Stimulated activated CD8-positive, alpha-beta memory T cell treated with anti-CD3 and anti-CD28 coated beads, Interleukin-4, amount 100 ng/mL, for 48 hours (primary cell): ENCODE measurements at places on chromosomes 7 and 10.

GRCh38 chr7:69698109-69698825 is 100.0 kb downstream of the AUTS2 start:
- no peak for DNase-seq

GRCh38 chr7:127682140-127682539 is 30.1 kb downstream of the SND1 start:
- DNase-seq, result no peak

GRCh38 chr7:55570218-55570873 is 2.0 kb downstream of the VOPP1 start:
- DNase-seq, result peak; percentile 35

- no peak for DNase-seq
Observed at GRCh38 chr10:59358576-59358975, 3.8 kb downstream of the FAM13C start.

- DNase-seq, result no peak
Observed at GRCh38 chr10:14556285-14556956, 218.3 kb downstream of the FAM107B start.

DNA sequence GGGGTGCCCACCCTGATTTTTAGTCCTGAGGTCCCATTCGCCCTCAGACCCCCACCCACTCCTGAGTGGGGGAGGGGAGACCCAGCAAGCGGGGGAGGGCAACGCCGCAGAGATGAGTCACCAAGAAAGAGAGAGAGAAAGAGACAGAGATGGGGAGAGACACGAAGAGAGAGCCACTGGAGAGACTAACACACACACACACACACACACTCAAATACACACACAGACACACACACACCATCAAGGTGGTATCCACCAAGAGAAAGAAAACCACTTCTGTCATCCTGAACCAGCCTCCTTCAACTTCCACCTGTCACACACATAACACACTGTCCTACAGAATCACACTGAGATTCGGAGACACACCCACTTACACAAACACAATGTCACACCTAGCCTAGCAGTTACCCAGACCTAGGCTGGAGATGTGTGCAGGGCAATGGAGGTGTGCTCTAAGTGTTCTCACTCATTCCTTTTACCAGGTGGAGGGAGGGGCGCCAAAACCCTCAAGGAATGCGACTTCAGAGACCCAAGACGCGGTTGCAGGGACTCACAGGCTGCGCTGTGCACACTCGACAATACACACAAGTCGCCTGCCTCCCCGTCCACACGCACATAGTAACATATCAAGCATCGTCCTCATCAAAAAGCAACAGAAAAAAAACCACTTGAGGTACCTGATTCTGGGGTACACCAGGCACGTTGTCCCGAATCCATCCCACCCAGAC is 3.9 kb upstream of the VGF start:
- DNase-seq, result peak; percentile 28

- DNase-seq, result no peak
Observed at GRCh38 chr10:83607959-83608745, 531.2 kb upstream of the GHITM start.

DNA sequence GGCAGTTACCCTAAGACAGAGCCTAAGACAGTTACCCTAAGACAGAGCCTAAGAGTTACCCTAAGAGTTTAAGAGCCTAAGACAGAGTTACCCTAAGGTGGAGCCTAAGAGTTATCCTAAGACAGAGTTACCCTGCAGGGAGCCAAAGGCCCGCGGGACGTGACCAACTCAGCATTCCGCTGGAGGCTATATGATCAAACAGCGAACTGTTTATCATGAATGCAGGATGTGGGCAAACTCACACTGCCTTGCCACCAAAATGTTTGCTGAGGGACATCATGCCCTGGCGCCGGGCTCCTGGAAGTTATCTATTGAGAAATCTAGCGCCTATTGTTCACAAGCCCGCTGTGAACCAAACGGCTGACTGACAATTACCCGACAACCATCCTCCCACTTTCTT is 49.9 kb downstream of the BLVRA start:
- DNase-seq, result no peak

- no peak for DNase-seq
Observed at GRCh38 chr7:146116521-146117222, at the start of gene CNTNAP2. CNTNAP2 (plus strand) TSS chr7:146116801; CDS start chr7:146116877, 76 bp downstream.

- no peak for DNase-seq
Observed at GRCh38 chr7:76076995-76077394, 29.1 kb downstream of the MDH2 start.

- no peak for DNase-seq
Observed at GRCh38 chr7:82527851-82528250, 84.3 kb upstream of the CACNA2D1 start.

DNA sequence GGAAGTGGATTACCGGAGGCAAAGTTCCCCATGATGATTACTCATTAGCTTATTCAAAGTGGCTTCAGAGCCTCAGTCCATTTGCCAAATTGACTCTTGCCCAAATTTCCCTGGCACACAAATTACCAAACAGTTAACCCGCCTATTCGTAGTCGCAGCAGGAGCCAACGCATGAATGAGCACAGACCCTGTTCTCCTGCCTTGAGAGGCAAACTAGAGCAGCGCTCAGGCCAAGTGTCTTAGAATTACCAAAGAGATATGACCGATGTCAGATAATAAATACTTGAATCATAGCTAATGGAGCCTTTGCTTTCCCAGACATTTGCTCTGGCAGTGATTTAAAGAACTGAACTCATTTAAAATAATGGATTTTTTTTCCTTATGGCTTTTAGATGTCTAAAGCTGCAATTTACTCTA is 64.9 kb downstream of the CTTNBP2 start:
- DNase-seq, result no peak

- no peak for DNase-seq
Observed at GRCh38 chr7:28792858-28793257, 165.3 kb downstream of the TRIL start.

DNA sequence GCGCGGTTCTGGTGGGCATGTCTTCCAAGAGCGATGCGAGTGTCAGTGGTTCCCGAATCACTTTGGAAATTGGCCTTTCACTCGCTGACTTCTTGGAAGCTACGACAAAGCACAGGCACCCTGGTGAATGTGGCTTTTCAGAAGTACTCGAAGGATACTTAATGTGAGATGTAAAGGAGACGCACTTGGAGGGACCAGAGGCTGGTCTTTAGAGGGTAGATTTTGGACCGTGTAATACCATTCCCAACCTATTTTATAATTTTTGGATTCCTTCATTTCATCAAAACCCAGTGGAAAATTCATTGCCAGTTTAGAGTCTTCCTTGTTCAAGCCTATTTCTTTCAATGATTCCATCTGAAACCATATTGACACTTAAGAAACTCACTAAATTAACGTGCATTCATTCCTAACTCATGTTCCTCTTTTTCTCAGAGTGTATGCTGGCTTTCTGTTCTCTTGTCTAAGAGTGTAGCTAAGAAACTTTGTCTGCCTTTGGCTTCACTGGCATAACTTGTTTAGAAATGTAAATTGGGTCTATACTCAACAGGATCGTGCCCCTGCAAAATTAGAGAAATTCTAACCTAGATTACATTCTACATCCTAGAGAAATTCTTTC is 645 bp upstream of the COPG2 start:
- no peak for DNase-seq

DNA sequence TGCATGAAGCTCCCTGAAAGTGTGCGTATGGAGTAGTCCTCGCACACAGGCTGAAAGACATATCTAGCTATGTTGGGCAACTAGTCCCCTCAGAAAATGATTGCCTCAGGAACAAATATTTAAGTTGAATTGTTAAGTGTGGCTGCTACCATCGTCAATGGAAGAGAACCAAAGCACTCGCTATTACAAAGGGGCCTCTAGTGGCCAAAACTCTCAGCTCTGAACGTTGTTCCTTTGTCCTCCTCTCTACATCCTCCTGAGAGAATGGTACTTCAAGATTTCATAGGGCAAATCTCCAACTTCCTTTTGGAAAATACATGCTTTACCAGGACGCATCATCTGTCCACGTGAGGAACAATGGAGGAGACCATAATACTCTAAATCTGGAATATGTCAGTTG is 209.9 kb downstream of the NRG3 start:
- no peak for DNase-seq

- no peak for DNase-seq
Observed at GRCh38 chr10:88120599-88121333, 257.3 kb downstream of the PTEN start.

- no peak for DNase-seq
Observed at GRCh38 chr10:117503244-117504205, 39.0 kb upstream of the EMX2 start.

DNA sequence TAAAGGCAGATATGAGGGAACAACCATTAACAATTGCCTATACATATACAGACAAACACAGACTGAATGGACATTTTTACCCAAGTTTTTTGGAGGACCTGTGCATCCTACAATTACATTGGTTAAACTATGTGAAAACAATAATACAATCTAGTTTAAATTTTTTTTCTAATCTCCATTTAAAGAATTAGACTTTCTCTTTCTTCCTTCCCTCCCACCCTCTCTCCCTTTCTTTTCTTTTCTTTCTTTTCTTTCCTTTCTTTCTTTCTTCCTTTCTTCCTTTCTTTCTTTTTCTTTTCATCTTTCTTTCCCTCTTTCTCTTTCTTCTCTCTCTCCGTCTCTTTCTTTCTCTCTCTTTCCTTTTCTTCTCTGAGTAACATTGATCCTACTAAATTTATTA is 183.7 kb downstream of the HDAC9 start:
- no peak for DNase-seq

DNA sequence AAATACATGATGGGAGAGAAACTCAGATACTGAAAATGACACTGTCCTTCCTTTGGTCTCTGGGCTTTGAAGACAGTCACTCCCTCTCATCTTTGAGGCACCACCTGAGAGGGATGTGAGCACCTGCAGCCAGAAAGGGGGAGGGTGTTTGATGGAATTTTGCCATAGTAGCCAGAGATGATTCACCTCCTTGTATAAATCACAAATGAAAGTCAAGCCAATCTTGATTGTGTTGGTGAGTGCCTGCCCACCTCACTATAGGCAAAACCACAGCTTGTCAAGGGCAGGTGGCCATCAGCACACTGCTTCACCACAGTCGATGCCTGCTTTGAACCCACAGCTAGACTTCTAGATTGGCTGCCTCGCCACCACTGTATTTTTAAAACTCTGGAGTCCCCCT is 48.2 kb downstream of the PON1 start:
- no peak for DNase-seq

- no peak for DNase-seq
Observed at GRCh38 chr10:91286572-91286971, 66.1 kb downstream of the PCGF5 start.

DNA sequence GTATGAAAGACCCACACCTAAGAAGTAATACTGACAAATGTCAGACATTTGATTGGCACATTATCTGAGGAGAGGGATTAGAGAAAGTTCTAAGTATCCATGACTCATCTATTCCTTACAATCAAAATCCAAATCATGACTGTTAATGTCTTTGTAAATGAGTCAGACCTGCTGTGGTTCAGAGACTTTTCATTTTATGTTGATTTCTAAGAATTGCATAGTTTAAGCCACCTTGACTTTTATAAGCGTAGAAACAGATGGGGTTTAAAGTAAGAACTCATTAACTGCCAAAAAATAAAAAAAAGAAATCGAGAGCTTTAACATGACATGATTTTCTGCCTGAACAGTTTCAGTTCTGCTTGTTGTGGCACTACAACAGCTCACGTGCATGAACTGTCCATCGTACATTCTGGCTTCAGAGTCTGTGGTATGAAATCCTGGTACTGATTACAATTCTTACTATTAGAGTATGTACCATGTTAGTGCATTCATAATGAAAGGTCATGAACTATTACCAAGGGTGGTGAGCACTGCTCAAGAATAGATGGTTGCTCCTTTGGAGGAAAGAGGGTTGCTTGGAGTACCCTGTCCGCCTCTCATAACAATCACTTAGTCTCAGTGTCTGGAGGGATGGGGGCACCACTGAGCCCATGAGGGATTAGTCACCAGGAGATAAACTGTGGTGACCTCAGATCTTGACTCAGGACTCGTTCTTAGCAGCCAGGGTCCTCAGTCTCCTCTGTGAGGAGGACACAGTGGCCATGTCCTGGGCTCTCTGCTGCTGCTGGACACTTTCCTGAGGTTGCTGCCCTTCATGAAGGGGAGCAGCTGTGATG is 42.2 kb downstream of the ACSM6 start:
- DNase-seq, result peak; percentile 50

- peak; percentile 73 for DNase-seq
Observed at GRCh38 chr7:142854372-142855113, at the start of gene EPHB6. EPHB6 (plus strand) TSS chr7:142855076; CDS start chr7:142863228, 8,152 bp downstream.

GRCh38 chr10:87923233-87923632 is 59.8 kb downstream of the PTEN start:
- no peak for DNase-seq

- no peak for DNase-seq
Observed at GRCh38 chr10:32318476-32318896, 28.5 kb downstream of the EPC1 start.

DNA sequence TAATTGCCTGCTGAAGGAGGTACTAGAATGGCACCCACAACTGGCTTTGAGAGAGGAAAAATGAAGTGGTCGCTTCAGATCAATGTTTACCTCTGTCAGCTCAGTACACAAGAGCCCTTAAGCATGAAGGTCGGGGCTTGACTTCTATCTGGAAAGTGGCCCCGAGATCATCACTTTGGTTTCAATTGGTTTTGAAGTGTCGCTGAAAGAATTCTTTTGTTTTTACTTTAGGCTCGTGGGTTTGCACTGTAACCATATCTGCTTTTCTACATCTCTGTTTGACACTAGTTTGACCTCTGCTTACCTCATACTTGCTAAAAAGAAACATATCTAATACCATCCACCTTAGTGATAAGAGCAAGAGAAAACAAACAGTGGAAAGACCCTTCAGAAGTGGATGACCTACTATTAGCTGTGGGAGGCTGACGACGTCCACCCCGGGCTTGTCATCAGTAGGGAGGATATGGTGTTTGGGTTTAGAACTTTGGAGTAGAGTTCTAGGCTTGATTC is 361.8 kb downstream of the GATA3 start:
- DNase-seq, result peak; percentile 54

- DNase-seq, result peak; percentile 24
Observed at GRCh38 chr7:88759230-88760135, at the start of gene ZNF804B. ZNF804B (plus strand) TSS chr7:88759700; CDS start chr7:88759977, 277 bp downstream.

DNA sequence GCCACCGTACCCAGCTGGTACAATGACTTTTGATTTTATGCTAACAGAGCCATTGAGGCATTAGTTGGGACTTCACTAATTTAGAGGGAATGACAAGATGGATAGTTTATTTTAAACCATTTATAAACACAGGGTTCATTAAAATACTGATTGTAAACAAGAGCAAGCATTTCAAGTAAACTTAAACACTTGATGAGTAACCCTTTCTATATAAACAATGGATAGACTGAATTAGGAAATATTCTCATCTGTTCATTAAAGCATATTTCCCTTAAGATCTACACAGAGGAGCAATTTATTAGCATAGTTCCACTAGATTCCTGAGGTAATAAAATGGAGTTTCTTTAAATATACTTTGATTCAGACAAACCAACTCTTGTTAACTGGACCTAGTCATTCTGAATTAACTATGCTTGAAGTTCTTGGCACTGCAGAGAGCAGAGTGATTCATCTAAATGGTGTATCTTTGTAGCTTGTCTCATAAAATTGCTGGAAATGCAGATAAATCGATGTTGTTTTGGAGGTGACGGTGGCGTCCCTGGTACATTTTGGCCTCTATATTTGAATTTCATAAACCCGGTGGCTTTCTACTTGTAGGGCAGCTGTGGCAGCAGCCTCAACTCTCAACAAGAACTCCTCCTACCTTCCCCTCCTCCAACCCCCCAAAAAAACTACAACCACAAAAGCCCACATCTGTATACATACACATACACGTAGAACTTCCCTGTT is 15.4 kb upstream of the VDAC2 start:
- DNase-seq, result no peak

GRCh38 chr7:123871998-123872867 is 27.3 kb downstream of the HYAL4 start:
- DNase-seq, result peak; percentile 51

GRCh38 chr7:151696721-151697514 is 177.2 kb upstream of the RHEB start:
- no peak for DNase-seq

GRCh38 chr7:107972075-107972482 is 30.9 kb downstream of the LAMB1 start:
- DNase-seq, result no peak
